Activated CD8-positive, alpha-beta T cell treated with anti-CD3 and anti-CD28 coated beads, Interleukin-2, amount 10 ng/mL, durations not matched to agents 7 days and 5 days (primary cell): ENCODE measurements at places on chromosomes 7 and 10. TPM values are rescaled to one million over a fixed set of nuclear protein-coding genes. Genes with fewer than 3 reads are reported as not detected.

DNA sequence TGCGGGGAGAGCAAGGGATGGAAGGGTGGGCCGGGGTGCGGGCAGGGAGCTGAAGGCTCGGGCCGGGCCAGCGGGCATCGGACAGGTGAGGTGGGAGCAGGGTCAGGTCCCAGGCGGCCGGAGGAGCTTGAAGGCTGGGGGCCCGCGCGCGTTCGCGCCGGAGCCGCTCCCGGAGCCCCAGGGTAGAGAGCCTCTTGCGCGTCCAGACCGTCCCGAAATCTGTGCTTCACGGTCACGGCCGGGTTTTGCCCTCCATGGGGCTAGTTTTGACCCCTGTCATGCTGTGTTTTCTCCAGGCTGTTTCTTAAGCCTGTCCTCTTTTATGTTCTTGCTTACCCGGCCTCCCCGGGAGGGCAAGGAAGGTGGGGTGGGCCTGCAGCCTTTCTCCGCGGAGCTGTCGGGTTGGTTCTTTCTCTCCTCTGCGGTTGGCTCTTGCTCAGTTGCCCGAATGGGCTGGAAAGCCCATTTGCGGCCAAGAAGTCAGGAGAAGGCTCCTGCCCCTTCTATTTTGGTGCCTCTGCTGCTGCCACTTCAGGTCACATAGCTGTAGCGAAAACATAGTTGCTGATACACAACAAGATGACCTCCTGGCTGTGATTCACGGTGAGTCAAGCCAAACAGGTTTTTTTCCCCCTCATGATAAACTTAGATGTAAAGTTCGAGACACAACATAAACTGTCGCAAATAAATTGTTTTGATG lies 650 bp downstream of the UBE2D1 start:
- no peak for DNase-seq

The TMEM213 gene
- not detected for total RNA-seq

The GIMAP6 gene
- total RNA-seq, result 88.9 TPM

GRCh38 chr7:41029072-41029499 lies 673.8 kb downstream of the INHBA start:
- DNase-seq, result no peak

- DNase-seq, result no peak
Measured at GRCh38 chr10:124629415-124629814, 114.8 kb downstream of the FAM53B start.

The SPDYE11 gene
- total RNA-seq, result not detected

The GLI3 gene
- not detected for total RNA-seq

The FOXL3 gene
- total RNA-seq, result not detected

- DNase-seq, result no peak
Measured at GRCh38 chr7:29898301-29898700, 91.3 kb downstream of the SCRN1 start.

- DNase-seq, result no peak
Measured at GRCh38 chr7:91556956-91557650, 292.9 kb downstream of the FZD1 start.

- no peak for DNase-seq
Measured at GRCh38 chr7:47454974-47455871, 126.7 kb downstream of the TNS3 start.

DNA sequence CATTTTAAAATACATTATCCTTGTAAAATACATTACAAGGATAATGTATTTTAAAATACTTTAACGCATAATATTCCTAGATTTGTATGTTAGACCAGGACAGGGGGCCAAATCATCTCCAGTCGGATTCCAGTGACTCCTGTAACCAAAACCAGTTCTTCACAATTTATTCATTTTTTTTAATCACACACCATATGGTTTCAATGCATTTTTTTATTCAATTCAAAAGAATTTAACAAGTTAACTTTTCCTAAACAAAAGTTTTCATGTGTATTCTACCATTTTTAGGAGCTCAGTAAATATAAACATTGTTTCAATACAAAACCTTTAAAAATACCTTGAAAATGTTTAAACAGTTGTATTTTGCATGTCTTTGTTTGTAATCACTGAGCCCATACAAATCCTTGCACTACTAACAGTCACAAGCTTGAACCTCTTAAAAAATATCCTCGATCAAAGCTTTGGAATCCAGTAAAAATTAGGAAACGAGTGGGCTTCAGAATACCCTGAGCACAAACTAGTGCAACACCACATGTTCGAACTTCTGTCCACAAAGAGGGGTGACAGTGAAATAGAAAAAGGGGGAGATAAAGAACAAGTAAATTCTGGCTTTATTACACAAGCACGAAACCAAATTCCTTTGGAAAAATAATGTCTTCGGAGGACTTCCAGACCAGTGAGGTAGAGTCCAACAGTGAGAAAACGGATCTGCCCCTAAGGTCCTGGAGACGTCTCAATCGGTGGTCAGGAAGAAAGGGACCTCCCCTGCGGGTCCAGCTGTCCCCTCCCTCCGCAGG lies 1.6 kb downstream of the CCDC71L start:
- DNase-seq, result no peak

DNA sequence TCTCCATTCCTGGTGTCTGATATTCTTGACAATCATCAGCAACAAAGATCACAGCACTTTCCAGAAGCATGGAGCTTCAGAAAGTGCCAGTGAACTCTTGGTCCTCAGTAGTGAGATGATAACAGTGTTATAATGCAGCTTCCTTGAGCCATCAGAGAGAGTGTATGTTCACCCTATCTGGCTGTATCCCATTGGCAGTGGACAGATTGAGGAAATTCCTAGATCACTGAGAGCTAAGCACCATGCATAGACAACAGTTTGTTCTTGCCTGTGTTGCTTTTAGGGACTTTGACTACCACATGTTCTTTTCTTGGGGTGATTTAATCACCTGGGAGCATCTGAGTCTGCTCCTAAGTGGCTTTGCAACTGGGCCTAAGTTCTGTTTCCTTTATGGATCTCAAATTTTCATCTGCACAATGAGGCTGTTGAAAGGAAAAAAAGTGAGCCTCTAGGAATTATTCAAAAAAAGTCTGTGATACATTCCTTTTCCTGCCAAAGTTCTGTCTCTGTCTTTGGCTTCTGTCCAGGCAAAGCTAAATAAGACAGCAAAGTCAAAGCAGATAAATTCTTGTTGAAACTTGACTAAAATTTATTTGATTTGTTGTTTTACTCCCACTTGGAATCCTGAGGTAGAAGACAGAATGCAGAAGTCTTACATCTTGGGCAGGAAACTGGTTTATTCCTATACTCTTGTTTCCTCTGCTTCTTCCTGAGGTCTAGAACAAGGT lies 14.5 kb upstream of the ZNF282 start:
- DNase-seq, result no peak

DNA sequence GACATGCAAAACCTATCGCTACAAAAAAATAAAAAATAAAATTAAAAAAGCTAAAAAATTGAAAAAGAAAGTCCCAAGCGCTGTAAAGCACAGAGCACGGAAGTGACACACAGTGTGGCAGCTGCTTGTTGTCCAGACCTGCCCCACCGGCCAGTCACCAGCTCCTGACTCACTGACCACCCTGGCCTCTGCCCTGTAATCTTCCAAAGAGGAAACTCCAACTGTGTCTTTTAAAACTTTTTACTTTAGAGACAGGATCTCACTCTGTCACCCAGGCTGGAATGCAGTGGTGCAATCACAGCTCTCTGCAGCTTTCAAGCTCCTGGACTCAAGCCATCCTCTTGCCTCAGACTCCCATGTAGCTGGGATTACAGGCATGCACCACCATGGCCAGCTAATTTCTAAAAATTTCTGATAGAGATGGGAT lies 23.6 kb downstream of the GNA12 start:
- no peak for DNase-seq

The TRPV6 gene
- total RNA-seq, result not detected

GRCh38 chr10:88316292-88316861 lies 266.7 kb downstream of the RNLS start:
- no peak for DNase-seq

- no peak for DNase-seq
Measured at GRCh38 chr10:114767101-114767985, 54.2 kb upstream of the FHIP2A start.

DNA sequence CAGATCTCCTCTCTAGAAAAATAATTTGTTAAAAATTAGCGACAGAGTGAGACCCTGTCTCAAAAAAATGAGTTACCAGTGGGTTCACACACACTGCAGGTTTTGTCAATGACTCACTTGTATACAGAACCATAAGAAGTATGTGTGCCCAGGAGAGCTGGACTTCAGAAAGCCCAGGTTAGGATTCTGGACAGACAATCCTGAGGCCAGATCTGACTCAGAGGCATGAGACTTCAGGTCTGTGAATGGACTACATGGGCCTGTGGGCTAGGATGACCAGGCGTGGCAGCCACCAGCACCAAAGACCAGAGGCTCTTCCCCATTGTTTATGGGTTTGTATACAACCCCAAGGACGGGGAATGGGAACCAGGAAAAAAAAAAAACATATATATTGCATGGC lies 9.3 kb upstream of the ZNF438 start:
- DNase-seq, result no peak

DNA sequence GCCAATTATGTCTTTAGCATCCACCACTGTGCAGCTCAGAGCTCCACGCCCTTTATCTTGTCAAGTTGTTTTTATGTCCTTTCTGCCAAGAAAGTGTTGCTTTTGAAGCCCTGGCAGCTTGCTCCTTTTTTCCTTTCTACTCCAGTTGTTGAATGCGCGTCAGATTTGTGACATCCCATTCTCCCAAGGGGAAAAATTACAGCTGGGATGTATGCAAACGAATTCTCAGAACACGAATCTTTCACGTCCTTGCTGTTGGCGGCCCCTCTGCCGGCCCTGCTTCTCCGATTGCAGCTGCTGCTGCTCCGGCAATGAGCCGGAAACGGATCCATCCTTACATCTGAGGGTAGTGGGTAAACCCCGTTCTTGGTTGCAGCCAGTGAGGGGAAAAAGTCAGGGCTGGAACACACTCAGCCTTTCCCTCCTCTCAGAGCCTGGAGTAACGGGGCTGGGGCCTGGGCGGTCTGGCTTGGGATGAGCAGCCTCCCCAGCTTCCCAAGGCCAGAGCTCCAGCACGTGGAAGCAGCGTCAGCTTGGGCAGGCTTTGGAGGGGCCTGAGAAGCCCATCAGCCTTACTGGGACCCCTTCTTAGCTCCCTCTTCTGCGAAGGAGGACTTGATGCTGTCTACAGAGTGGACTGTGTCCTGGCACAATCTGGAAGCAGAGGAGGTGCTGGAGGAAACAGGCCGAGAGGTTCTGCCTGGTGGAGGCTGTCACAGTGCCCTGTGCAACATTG lies 79.0 kb upstream of the CHST15 start:
- no peak for DNase-seq

DNA sequence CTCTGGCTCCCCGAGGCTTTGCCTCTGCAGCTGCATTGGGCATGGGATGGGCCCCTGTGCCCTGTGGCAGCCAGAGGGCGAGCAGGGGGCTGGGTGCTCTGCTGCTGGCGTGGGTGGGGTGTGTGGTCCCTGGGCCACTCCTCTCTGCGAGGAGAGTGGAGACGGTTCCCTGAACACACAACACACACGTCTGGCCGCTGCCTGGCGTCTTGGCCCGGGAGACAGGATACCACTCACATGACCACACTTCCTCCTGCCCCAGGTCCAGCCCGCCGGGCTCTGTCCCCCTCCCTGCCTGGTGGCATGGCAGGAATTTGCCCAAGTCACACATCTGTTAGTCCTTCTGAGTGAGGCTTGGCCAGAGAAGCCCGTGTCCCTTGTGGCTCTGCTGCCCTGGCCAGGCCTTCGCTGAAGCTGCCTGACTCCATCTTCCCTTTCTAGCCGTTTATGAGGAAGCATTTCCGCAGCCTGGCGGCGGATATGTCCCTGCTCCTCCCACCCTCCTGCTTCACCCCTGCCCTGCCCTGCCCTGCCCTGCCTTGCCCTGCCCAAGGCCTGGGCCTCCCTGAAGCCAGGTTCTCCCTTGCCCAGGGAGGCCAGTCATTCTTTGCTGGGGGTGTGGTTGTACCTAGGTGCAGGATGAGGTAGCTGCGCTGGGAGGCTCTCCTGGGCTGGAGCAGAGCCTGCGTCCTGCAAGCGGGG lies 3.0 kb downstream of the BRI3 start:
- no peak for DNase-seq

The SPDYE6 gene
- not detected for total RNA-seq

GRCh38 chr7:137886281-137886680 lies 39.5 kb upstream of the DGKI start:
- DNase-seq, result no peak
